ENCODE measurements at places on chromosomes 12 and 14. TPM values are rescaled to one million over a fixed set of nuclear protein-coding genes. Genes with fewer than 3 reads are reported as not detected.

The WSCD2 gene
- total RNA-seq, result 0.60 TPM

The BHLHE41 gene
- 0.37 TPM for total RNA-seq

The CCDC197 gene
- total RNA-seq, result not detected

The TCL1A gene
- not detected for total RNA-seq

The GALNT6 gene
- total RNA-seq, result 12.6 TPM

The COCH gene
- not detected for total RNA-seq

The GPRC5D gene
- total RNA-seq, result not detected

The FSCB gene
- total RNA-seq, result not detected

The B4GALNT1 gene
- total RNA-seq, result not detected

DNA sequence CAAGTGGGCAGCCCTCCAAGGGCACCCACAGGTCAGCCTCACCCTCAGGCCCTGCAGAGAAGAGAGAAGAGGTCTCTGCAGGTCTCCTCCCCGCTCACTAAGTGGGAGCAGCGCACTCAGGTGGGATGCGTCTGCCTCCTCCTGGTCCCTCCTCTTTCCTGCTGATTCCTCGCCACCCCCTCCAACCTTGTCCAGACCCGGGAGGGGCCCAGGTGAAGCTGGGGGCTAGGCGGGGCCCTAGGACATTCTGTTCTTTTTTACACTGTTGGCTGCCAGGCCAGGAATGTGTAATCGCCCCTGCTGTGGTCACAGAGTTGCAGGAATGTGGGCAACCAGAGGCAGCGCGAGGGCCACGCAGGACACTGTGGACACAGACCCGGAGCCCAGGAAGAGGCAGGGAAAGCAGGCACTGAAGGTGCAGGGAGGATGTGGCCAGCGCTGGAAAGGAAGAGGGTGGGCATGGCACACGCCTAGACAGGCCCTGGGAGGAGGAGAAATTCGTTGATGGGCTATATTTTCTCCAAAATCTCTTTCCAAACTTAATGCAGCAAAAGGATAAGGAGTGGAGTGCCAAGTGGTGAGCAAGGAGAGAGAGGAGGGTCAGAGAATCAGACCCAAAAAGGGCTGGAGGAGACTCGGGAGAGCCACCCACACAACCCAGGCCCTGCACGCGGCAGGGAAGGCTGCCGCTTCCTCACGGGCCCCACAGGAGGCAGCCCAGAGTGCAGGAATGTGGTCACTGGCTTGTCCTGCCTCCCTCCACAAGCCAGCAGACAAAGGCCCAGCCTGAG, 911 bp upstream of the SCNN1A start:
- DNase-seq, result no peak

GRCh38 chr14:56133547-56133946, 15.3 kb downstream of the PELI2 start:
- no peak for DNase-seq

- DNase-seq, result no peak
These were observed 48.4 kb downstream of the SLC4A8 start for GRCh38 chr12:51472984-51473383.

DNA sequence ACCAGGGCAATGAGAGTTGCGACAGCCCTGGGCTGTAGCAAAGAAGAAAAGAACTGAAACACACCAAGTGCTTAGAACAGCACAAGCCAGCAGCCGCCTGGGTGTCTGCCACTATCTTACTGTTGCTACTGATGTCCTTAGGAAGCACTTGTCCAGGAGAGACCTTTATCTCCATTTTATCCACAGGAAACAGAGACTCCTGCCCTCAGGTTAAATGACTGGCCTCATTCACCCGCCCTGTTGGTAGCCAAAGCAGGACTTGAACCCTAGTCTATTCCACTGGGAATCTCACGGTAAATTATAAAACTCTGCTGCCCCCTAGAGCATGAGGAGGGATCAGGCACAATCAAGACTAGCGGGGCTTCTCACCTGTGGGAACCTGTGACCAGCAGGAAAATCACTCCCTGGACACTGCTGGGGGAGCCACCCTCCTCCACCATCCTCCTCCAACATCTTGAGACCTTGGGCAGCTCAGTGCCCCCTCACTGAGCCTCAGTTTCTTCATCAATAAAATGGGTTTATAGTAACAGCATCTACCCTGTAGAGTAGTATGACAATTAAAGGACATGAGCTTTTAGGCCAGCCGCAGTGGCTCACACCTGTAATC, 20.5 kb upstream of the TESC start:
- no peak for DNase-seq

DNA sequence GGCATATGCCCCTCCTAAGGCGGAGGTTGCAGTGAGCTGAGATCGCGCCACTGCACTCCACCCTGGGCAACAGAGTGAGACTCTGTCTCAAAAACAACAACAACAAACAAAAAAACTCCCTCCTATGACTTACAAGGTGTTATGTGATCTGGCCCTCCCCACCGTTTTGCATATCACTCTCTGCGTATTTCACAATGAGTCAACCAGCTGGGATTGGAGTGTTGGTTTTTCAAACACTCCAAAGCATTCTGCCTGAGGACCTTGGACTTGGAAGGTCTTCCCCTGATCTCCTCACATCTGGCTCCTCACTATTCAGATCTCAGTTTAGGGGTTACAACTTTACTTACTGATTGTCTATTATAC, 14.0 kb downstream of the MANSC1 start:
- DNase-seq, result no peak

- DNase-seq, result no peak
These were observed 1209.8 kb downstream of the FLRT2 start for GRCh38 chr14:86739761-86740160.

- no peak for DNase-seq
These were observed 21.3 kb upstream of the COX6A1 start for GRCh38 chr12:120416490-120417216.

DNA sequence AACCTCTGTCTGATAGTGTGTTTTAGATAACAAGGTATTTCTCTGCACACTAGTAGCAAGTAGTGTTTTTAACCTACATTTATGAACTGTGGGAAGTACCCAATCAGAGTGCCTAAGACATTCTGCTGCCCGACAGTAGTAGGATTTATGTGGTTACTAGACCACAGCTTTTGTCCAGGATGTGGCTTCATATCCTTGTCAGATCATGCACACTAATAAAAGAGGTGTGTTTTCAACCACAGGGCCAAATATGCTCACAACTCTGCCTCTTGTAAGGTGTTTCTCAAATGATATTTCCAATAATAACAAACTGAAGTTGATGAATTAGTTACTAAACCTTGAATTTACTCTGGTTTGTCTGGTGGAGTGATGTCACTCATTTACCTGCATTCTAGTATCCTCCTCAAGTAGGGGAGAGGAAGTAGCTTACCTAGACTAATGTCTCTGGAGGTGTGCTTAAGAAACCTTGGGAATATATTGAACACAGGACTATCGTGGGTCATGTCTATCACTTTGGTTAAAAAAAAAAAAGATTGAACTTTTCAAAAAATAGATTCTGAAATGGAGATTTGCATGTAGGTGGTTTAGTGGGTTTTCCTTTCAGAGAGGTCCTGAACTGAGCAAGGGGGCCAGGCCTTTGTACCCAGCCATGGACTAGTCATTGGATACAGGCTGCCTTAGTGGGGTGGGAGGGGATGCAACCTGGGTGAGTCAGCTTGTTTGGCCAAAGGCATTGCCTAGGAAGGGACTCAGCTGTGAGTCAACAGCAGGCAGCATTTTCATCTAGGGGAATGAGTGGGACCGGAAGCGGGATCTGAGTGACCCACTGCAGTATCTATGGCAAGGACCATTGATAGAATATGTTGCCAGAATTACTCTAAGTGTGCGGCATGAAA, 14.1 kb downstream of the FBXW8 start:
- peak; percentile 23 for DNase-seq

DNA sequence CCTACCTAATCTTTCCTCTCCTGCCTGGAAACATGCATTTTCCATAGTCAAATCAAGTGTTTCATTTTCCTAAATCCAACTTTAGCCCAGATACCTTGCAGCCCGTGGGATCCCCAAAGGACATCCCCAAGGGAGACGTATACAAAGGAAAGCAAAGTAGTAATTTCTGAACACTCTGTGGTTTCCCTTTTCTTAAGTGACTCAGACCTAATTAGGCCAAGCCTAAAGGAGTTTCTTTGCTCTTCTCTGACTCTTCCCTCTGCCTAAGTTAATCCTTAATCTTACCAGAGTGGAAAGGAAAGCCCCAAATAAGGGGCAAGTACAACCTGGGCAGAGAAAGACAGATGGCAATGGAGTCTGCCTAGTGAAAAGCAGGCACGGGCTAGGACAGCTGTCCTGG, 250.3 kb downstream of the SPTSSA start:
- no peak for DNase-seq

- no peak for DNase-seq
These were observed 16.2 kb downstream of the VPS33A start for GRCh38 chr12:122250047-122250446.

DNA sequence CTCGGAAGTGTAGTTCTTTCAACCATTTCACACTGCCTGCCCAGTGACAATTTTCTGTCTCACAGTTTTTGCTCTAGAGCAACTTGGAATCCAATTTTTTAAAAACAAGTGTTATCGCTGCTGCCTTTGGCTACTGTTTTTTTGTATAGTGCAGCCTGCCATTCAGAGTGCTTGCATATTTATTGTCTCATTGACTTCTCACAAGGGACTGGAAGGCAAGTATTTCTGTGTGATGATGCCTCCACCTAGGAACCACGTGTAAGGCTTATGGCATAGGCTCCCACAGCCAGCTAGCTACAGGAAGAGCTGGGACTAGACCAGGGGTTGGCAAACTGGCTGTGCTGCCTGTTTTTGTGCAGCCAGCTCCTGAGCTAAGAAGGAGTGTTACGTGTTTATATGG, 903 bp downstream of the PARPBP start:
- DNase-seq, result no peak

DNA sequence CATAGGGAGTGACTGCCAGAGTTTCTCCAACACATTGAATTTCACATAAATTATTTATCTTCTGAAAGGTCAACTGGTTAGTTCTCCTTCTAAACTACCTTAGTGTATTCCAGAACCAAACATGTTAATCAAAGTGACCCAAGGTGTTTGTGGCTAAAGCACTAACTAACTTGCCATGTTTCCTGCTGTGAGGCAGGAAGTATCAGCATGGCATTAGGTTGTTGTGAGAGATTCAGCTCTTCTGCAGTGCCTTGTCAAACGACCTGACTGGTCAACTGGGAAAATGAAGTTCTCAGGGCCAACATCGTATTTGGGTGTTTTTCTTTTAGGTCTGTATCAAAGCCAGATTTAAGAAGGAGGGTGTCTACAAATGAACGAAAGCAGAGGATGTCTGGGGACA, 448.1 kb downstream of the APAF1 start:
- no peak for DNase-seq

- no peak for DNase-seq
These were observed 25.6 kb upstream of the MBIP start for GRCh38 chr14:36346052-36346451.

DNA sequence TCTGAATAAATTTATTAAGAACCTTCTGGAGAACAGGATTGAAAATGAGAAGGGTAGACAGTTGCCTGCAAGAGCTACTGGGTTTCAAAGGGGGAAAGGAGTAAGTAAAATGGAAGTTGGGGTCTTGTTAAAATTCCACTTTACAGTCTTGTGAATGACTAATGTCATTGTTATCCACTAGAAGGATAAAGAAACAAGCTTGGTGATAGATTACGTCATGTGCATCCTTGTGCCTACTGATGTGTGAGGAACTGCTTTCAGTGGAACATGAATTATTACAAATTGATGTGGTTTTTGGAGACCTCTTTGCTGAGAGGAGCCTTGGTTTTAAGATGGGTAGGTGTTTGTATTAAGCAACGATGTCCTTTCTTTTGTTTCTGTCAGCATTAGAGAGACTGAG, 272.5 kb upstream of the PRICKLE1 start:
- DNase-seq, result no peak

GRCh38 chr12:97639702-97640101, 177.1 kb downstream of the RMST start:
- DNase-seq, result no peak

DNA sequence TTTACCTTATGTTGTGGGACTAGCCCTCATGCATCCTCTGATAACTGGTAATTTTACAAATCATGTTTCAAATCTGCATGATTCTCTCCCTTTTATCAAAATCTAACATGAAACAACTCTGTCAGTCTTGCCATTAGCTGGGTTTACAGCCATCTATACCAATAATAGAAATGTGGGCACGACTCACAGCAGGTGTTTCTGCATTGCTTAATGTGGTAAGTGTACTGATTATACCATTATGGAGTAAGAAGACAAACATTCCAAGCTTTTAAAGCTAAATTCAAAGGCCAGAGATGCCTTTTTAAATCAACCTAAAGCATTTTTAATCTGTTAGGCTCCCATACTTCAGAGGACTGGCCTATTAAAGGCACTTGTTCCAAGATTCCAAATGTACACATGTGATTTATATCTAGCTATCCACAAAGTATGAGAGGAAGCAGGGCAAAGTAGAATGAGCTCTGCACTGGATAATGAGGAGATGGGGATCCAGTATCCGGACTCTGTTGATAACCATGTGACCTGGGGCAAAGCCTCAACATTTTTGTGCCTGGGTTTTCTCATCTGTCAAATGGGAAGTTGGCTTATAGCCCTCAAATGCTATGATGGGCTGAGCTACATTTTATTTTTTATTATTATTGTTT, 52.3 kb upstream of the FUT8 start:
- no peak for DNase-seq

GRCh38 chr12:25436206-25437030, 116.7 kb downstream of the LMNTD1 start:
- DNase-seq, result no peak

DNA sequence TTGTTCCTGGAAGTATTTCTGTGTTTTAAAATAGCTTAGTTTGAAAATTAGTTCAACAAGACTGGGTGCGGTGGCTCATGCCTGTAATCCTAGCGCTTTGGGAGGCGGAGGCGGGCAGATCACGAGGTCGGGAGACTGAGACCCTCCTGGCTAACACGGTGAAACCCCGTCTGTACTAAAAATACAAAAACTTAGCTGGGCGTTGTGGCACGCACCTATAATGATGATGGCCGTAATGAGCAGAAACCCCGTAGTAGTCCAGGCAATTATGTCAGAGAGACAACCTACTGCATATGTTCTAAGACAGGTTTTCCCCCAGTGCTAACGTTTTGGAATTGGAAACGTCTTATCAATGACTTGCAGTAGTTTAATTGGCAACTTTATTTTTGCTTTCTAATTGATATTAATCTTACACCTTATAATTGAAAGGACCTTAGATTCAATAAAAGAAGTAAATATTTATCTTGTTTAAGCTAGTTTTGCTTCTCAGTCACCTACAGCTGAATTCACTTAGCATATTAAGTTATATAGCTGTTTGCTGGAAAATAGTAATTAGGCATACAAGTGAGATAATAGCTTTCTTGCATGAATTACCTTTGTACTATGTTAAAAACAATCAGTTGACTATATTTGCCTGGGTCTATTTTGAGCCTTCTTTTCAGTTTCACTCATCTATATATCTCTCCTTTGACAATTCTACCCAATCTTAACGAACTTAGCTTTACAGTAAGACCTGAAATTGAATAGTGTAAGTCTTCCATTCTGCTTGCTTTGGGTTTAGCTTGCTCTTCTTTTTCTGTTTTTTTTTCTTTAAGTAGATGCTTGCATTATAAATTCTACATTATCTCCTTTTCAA, 15.6 kb downstream of the CLECL1 start:
- no peak for DNase-seq

GRCh38 chr12:4045786-4046494, 172.7 kb upstream of the PARP11 start:
- DNase-seq, result no peak
